ENCODE measurements at places on chromosomes 2 and 18.

- no peak for DNase-seq
Observed at GRCh38 chr2:146143971-146144370, 1624.1 kb upstream of the ZEB2 start.

- DNase-seq = no peak
Observed at GRCh38 chr2:38586931-38587330, 15.8 kb downstream of the HNRNPLL start.

DNA sequence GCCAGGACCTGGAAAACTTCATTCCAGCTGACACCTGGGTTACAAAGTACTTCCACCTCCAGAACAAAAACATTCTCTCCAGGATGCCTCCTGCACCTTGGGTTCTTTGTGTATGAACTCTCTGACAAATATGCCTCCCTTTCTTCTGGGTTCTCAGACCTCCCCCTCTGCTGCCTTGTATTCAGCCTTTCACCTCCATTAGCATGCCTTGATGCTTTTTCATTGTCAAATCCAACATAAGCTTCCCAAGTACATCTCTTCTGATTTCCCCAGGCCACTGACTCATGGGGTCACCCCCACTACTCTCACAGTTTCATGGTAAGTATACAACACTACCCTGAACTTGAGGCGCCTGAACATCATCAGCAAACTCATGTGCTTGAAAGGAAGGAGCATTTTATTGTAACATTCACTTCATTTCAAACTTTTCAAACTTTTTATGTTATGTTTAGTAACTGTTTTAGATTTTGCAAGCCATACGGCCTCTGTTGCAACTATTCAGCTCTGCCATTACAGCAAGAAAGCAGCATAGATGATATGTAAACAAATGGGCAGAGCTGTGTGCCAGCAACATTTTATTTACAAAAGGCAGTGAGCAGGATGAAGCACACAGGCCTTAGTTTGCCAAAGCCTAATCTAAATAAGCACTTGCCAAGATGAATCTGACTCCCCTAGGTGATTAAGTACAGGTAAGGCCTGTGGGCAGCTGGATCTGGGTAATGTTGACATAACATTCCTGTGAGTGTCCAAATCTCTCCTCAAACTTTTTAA lies 32.5 kb upstream of the MRPS9 start:
- DNase-seq = no peak

DNA sequence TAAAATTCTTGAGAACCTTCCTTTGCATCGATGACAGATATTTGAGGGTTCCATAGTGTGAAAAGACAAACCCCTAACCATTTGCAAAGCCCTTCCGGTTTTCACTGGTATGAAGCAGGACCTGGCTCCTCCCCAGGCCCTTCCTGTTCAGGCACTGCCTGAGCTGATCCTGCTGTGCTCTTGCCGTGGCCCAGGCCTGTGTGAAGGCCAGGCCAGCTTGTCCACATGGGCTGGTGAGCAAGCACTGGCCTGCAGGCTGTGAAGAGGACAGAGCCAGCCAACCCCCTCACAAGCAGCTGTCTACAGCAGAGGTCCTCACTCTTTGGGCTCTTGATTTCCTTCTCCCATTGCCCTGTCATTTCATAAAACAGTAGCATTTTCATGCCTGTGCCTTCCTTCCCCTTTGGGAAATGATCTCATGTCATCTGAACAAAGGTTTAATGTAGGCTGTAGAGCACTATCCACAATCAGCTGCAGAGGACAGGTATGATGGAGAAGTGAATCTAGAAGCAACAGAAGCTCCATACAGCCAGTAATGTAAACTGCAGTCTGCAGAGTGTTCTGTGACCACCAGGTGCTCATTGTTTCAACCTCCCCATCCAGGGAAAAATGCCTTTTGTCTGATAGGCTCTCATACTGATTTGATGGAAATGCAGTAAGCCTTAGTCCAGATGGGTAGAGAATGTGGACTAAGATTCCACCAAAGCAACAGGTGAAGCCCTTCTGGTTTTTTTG lies 19.8 kb downstream of the MPHOSPH10 start:
- DNase-seq = no peak

- DNase-seq = no peak
Observed at GRCh38 chr18:13470516-13471197, 252.1 kb downstream of the LDLRAD4 start.

- no peak for DNase-seq
Observed at GRCh38 chr2:72263776-72264060, 116.1 kb upstream of the CYP26B1 start.

DNA sequence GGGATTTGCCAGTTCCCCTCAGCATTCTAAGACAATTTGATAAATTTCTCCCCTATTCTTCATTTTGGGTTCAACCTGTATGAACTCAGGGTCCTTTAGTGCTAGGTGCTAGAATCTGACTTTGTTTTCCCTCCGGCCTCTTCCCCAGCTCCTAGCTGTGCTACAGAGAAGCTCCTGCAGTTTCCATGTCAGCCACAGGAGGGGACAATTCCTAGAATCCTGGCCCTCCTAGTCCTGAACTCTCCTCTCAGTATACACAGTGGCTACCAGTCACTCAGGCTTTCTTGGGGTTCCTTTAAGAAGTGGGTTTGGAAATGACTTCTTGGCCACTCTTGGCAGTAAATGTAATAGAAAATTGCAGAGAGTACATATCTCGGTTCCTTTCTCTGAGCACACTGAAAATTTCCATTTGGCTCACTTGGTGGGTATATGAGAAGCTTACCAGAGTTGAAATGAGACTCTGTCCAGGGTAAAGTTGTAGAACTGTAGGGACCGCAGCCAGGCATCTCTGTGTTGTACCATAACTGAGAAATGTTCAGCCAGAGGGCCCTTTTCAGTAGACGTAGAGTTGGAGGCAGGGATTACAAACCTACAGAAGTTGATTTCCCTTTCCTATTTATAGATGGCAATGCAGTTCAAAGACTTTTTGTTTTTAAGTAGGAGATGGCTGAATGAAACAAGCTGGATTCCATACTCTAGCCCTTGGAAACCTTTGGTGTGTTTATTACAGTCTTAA lies 5.0 kb upstream of the CHST10 start:
- DNase-seq = no peak

DNA sequence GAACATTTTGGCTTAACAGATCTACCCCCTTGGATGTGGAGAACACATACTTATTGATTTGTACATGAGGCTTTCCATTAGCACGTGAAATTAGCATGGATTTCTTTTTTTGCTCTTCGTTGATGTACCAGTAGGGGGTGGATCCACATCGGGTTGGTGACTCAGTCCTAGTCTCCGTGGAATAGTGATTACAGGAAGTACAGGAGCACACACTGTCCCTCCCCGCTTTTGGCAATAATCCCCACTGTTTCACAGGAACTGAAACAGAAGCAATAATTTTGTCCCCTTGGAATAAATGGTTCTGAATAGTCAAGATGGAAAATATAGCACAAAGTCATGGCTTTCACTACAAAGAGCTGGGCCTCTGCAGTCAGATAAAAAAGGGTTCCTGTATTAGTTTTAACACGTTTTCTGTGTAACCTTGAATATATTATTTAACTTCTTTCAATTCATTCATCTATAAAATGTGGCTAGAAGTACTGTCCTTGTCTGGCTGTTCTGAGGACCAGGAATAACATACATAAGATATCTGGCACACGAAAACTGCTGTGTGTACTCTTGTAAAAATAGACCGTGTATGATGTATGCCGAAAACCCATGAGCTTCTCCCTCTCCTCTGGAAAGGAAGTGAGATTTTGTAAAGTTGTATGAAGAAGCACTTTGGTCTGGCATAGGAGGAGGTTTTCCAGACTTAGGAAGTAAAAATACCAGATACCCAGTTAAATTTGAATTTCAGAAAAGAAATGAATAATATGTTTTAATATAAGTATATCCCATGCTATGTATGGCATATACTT lies 229.2 kb downstream of the GALR1 start:
- no peak for DNase-seq

DNA sequence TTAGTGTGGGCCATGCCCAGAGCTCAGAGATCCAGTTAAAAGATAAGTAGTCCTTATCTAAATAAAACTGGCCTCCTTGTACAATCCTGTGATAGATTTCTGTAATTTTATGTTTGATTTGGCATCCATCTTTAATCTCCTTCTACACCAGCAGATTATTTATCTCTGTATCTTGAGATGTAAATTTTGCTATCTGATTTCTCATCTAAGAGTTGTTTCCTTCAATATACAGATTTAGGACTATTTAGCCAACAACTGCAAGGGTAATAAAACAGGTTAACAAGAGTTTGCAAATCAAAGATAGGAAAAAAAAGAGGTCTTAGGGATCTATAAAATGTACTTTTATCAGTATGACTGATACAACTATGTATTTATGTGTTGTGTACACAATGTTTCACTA lies 68.6 kb upstream of the ABCA12 start:
- DNase-seq = no peak

DNA sequence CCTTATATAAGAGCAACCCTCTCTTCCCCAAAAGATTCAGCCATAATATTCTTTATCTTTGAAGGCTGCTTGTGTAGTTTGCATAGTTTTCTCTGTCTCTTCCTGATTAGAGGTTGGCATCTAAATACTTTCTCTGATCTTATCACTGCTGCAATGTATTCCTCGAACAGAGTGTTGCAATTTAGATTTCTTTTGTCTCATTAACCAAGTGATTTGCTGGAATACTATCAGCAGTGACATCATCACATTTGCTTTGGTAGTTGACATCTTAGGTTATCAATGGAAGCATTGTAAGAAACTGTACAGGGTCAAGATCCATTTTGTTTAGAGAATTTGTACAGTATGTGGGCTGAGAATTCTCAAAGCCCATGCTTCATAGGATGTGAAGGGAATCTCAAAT lies 72.0 kb upstream of the NEUROD1 start:
- DNase-seq = no peak

DNA sequence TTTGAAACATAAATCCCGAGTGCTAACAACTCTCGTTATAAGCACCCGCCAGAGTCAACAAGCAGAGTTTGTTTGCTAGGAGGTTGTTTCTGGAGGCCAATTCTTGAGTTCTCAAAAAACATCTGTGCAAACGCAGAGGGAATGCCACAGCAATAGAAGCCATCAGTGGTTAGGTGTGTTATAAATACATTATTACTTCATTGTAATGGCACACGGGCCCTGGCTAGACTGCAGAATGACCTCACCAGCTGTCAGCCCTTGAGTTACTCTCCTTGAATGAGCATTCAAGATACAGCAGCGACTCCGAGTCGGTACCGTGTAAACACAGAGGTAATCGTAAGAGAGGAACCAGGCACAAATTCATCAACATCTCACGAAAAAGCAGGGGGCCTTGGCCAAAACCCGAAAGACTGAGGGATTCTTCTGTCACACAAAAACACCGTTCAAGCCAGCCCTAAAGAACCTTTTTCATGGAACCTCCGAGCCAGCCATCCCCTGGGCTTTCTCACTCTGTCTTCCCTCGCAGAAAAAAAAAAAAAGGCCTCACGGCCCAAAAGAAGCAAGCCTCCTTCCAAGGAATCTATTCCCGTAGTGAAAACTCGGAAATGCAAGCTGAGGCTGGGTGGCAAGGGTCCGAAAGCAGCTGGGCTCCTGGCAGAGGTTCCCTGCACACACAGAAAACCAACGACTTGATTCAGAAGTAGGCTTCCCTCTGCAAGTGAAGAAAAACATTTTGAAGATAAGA lies 133.7 kb upstream of the MEIS1 start:
- DNase-seq = no peak

DNA sequence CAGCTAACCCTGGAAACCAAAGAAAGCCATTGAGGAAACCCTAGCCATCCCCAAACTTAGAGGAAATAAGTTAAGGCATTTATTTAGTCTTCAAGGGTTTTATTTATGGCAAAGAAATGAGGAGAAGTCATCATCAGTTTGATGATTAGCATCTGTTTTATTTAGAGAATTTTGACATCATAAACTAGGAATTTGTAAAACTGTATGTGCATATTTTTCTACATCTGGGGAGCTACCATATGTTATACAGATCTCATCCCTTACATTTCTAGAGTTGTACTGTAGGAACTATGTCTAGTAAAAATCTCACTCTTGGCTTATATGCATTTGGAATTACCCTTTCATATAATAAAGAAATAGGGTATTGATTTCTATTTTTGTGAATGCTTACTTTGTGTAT lies 48.7 kb downstream of the FMNL2 start:
- no peak for DNase-seq

- DNase-seq = no peak
Observed at GRCh38 chr2:232776435-232776834, at the start of gene KCNJ13. TSS of gene KCNJ13 (minus strand) at chr2:232776565. CDS start at chr2:232771362, 5,203 bp downstream.

GRCh38 chr2:226077841-226078240 lies 678.3 kb downstream of the NYAP2 start:
- no peak for DNase-seq

- no peak for DNase-seq
Observed at GRCh38 chr18:13910501-13910900, 4.8 kb downstream of the MC2R start.

DNA sequence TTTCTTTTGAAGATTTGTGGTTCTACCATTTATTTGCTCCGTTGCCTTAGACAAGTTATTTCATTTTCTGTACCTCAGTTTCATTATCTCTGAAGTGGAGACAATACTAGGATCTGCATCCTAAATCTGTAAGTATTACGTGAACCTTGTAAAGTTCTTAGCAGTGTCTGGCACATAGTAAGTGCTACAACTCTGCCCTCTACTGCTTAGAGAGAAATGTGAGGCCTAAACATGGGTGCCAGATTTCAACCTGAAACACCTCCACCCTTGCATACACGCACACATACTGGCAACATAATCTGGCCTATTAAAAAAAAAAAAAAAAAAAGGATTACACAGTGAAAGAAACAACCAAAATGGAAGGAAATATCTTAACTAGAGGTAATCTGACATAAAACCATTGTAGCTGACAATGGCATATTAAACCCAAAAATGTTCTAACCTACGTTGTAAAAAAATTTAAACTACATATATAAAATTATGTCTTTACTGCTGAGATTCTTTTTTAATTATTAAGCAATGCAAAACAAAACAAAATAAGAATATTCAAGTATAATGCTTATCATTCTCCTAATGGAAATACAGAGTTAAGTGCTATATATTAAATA lies 132.6 kb downstream of the MAP2 start:
- no peak for DNase-seq

DNA sequence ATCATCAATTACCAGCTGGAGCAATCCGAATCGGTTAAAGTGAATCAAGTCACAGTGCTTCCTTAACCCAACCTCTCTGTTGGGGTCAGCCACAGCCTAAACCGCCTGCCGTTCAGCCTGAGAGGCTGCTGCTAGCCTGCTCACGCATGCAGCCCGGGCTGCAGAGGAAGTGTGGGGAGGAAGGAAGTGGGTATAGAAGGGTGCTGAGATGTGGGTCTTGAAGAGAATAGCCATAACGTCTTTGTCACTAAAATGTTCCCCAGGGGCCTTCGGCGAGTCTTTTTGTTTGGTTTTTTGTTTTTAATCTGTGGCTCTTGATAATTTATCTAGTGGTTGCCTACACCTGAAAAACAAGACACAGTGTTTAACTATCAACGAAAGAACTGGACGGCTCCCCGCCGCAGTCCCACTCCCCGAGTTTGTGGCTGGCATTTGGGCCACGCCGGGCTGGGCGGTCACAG lies 496 bp upstream of the ITGA4 start:
- DNase-seq = peak; percentile 93

- no peak for DNase-seq
Observed at GRCh38 chr2:30894498-30895119, 87.4 kb upstream of the CAPN13 start.

- no peak for DNase-seq
Observed at GRCh38 chr18:48548011-48548771, 9.4 kb downstream of the CTIF start.

GRCh38 chr2:38039121-38039910 lies 36.6 kb downstream of the CYP1B1 start:
- DNase-seq = no peak

GRCh38 chr2:2188344-2188920 lies 142.6 kb downstream of the MYT1L start:
- no peak for DNase-seq

Measured in CD8-positive, alpha-beta T cell (primary cell).